ENCODE measurements at places on chromosomes 1 and 21. TPM values are rescaled to one million over a fixed set of nuclear protein-coding genes. Genes with fewer than 3 reads are reported as not detected.

The TCHH gene
- not detected for total RNA-seq

DNA sequence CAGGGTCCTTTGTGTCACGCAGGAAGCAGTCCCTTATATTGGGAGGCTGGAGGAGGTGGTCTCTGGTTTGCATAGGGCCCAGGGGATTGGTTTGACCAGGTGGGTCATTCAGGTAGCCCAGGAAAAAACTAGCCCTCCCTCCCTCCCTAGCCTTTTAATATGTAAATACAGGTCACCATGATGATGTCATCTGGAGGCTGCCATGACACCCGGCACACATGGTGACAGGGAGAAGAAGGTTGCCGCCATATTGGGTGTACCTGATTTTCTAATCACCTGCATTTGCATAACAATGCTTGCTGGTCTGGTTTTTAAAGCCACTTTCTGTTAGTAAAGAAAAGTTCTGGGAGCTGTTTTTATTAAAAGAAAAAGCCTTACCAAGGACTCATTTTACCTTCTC lies 791.0 kb upstream of the ADGRL4 start:
- no peak for DNase-seq

DNA sequence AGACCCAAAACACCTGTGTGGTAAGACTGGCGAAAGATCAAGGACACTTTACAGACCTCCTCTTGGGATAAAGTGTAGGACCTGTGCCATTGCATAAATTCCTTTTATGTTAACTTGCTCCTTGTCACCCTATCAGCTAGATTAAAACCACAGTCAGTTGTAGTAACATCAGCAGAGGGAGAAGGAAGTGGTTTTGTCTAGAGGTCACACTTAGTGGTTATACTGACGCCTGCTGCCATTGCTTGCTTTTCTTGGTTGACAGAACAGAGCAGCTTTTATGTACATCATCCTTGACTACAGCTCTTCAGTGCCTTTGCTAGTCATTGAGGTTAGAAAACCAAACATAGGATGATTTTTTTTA lies 101.4 kb downstream of the PBX1 start:
- DNase-seq = no peak

The KIF26B gene
- total RNA-seq = 4.1 TPM

The DNASE2B gene
- not detected for total RNA-seq

The YBEY gene
- total RNA-seq = 25.7 TPM

DNA sequence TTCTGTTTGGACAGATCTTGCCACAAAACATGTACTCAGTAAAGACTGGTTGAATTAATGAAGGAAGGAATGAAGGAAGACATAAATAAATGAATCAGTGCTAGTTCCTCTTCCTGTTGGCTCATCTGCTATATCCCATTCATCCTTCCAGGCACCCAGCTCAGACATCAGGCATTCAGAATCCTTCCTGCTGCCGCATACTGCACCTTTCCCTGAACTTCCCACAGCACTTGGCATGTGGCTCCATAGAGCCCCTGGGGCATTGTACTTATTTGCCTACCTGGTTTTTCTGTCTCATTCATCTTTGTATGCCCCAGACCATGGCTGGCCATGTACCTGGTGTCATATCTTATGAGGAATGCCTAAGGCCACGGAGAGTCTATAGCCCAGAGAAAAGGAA lies 34.4 kb upstream of the ZNF648 start:
- no peak for DNase-seq

- DNase-seq = no peak
Observed at GRCh38 chr1:25867210-25867991, 8.1 kb downstream of the PAQR7 start.

The S100A12 gene
- 4.1 TPM for total RNA-seq

The SPATC1L gene
- total RNA-seq = 8.7 TPM

- DNase-seq = no peak
Observed at GRCh38 chr1:92709738-92710137, 75.2 kb downstream of the EVI5 start.

DNA sequence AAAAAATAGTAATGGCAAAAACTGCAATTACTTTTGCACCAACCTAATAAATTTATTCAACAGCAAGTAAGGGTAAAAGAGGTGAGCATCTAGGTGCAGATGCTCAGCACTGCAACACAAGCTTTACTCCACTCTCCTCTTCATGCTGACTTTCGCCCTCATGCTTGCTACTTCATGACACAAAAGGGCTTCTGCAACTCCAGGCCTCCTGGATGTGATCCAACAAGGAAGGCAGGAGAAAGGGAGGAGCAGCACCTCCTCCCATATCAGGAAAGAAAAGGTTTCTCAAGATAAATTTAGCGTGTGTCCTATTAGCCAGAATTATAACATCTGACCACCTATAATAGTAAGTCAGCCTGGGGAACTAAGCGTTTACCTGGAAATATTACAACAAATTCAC lies 11.6 kb downstream of the SYF2 start:
- no peak for DNase-seq

DNA sequence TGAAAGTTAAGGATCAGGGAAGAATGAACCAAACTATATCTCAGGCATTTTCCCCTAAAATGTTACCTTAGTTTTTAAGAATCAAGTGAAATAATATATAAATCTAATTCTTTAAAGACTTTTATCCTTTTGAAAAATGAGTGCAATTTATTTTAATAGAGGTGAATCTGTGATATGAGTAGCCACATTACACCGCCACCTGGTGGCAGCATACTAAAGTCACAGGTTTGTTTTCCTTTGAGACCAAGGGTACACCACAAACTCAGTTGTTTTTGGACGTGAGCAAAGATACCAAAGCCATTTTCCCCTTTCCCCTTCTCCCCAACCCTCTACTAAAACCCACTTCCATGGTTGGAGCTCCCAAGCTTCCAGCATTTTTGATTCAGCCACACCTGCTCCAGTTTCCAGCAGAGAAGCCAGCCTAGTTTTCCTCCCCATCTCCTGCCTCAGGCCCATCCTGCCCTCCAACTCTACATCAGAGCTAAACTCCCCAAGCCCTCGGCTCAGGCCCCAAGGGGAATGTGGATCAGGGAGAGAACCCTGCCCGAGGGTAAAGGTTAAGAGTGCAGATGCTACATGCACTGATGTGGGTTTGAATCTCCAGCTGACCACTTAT lies 22.9 kb upstream of the LDLRAP1 start:
- peak; percentile 44 for DNase-seq

The CDC42BPA gene
- 27.2 TPM for total RNA-seq

DNA sequence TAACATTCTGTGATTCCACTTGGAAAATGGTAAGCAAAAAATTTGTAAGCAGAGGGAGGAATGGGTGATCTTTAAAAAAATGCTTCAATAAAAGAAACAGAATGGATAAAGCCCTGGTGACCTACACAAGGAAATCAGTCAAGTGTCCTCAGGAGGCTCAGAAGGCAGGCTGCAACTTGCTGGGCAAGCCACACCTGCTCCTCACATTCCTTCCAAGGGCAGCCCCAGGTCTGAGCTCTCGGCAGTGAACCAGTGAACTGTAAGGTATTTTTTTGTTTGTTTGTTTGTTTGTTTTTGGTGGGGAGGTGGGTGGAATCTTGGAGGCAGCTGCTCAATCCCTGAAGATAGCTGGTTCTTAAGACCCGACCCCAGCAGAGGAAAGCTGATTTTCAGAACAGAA lies 4.4 kb downstream of the TACSTD2 start:
- DNase-seq = no peak

- DNase-seq = no peak
Observed at GRCh38 chr1:39825432-39825941, 36.8 kb upstream of the BMP8B start.

GRCh38 chr1:234154320-234155251 lies 218.7 kb upstream of the COA6 start:
- DNase-seq = peak; percentile 14

The FAM151A gene
- 0.39 TPM for total RNA-seq

DNA sequence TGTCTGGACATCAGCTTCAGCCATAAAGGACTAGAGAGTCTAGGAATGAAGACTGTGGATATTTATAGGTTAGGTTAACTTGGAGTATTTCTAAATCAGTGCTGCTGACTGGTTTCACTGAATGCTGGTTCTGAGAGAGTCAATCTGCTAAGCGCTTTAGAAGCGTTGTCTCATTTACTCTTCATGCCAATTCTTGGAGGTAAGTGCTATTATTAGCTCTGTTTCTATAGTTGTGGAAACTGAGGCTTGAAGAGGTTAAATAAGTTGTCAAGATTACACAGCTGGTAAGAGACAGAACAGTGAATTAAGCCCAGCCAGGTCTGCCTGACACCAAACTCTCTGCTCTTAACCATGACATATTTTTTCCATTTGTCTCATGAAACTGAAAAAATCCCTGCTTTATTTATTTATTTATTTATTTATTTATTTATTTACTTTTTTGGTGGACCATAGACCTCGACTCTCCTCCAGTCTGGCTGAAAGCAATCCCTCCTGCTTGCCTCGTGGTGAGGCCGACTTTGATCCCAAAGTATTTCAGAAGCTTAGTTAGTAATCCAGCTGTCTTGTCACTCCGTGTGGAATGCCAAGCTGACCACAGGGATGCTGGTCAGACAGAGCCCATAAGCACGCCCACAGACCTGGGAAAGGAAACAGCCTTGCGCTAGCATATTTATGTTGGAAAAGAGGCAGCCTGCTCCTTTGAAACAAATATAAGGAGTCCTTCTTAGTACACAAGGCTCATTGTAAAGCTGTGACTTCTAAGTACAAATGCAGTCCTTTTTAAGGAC lies 16.9 kb downstream of the NTMT2 start:
- no peak for DNase-seq

GRCh38 chr1:163999131-163999530 lies 559.9 kb upstream of the PBX1 start:
- no peak for DNase-seq

The IL19 gene
- total RNA-seq = not detected

The SPRR2D gene
- not detected for total RNA-seq

GRCh38 chr1:47562147-47562546 lies 124.3 kb downstream of the FOXD2 start:
- no peak for DNase-seq

DNA sequence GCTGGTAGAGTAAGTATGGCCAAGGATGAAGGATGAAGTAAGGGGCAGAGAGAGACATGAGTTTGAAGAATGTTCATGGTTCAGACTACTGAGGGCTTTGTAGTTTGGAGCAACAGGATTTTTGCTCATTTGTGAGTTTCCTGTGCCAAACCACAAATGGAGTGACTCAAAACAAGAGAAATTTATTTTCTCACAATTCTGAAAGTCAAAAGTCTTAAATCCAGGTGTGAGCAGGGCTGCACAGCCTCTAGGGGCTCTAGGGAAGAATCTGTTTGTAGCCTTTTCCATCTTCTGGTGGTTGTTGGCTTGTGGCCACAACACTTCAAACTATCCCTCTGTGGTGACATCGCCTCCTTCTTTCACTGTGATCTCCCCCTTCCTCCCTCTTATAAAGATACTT lies 58.9 kb downstream of the RHOU start:
- no peak for DNase-seq

The OR14A2 gene
- total RNA-seq = not detected

The FCGR3B gene
- 2.0 TPM for total RNA-seq

DNA sequence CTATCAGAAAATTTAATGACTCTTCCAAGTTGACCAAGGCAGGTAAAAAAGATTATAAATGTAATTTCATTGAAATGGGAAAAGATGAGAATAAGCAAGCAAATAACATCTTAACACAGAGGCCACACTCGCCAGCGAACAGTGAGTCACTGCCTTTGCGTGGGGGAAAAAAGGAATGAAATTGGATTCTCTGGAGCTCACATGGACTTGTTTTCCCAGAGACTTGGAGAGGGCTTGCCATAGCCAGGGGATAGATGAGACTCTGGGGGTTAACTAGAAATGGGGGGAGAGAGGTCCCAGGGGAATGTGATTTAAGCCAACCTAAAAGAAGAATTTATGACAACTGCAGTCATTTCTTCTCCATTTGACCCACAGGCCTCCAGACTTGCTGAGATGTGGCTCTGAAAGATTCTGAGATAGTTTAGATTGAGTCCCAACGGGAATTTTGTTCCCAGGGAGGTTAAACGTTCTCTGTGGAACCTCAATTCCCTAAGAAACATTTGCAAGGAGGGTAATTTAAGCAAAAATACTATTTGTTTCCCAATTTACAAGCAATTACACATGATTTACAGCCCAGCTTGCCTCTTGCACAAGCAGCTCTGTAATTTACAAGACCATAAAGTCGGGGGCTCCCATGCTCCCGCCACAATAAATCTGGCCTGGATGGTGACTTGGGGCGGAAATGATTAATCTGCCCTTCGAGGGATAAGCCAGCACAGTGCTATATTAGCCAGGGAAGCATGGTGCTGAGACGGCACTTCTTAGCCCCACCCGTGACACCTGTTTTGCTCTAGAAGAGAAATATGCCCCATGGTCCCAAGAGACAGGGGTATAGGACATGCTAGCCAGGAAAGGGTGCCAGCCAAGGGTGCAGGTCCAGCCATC lies 68.8 kb downstream of the GRIK3 start:
- no peak for DNase-seq

The TXNDC12 gene
- 32.2 TPM for total RNA-seq

Measured in heart right ventricle (tissue), 16 donors.